Thyroid gland (tissue), 4 donors: ENCODE measurements at places on chromosomes 7 and 10.
A peak's percentile ranks its signal among the peaks of the same experiment; 100 is the strongest.

GRCh38 chr7:101179713-101180112 is 380 bp downstream of the NAT16 start:
- no peak for DNase-seq

DNA sequence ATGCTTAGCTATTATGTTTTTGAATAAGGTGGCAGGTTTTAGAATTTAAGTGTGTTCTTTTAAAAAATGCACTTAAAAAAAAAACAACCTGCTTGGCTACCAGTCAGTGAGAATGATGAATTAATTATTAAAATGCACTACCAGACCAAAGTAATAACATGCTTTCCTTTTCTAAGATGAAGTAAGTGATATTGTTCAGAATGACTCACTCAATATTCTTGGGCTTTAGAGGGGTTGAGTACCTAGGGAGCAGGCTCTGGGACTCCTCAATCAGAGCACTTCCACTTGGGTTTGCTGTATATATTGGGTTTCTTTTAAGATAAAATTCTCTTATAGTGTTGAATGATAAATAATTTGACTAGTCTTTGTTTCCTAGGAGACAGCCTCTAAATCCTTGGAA is 8.6 kb downstream of the STAM start:
- DNase-seq: no peak

- peak; percentile 93 for DNase-seq
Measured at GRCh38 chr7:74501298-74501697, 47.6 kb downstream of the GTF2IRD1 start.

GRCh38 chr10:79068203-79068561 is 584 bp upstream of the ZMIZ1 start:
- DNase-seq: peak; percentile 34

- DNase-seq: no peak
Measured at GRCh38 chr10:25017661-25018060, 1.2 kb downstream of the THNSL1 start.

DNA sequence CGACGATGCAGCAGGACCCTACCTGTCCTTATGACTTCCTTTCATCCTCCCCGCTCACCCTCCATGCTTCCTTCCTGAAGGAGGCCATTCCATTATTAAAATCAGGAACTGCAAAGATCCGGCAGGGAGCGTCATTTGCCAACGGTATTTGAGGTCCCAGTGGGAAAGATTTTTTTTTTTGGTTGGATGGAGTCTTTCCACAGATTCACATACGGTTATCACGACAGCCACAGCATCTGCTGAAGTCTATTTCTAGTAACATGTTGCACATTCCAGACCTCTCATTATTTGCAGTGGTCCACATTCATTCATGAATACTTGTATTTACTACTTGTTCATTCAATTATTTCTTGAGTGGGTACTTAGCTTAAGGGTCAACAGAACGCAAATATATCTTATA is 94.7 kb upstream of the LYZL2 start:
- DNase-seq: no peak

DNA sequence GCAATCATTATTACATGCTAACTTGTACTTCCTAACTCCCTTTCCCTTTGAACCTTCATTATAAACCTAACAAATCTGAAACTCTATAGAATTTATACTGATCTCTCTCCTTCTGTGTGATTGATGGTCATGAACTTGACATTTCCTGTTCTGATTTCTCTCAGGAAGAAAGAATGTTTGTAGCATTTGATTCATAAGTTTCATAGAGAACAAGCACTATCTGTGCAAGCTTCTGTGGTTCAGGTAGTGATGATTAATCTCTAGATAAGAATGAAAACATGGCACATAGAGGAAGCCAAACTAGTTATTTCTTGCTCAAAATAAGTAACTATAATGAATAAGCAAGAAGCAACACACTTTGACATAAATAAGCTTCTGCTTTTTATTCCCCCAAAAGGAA is 34.2 kb downstream of the TFPI2 start:
- no peak for DNase-seq

DNA sequence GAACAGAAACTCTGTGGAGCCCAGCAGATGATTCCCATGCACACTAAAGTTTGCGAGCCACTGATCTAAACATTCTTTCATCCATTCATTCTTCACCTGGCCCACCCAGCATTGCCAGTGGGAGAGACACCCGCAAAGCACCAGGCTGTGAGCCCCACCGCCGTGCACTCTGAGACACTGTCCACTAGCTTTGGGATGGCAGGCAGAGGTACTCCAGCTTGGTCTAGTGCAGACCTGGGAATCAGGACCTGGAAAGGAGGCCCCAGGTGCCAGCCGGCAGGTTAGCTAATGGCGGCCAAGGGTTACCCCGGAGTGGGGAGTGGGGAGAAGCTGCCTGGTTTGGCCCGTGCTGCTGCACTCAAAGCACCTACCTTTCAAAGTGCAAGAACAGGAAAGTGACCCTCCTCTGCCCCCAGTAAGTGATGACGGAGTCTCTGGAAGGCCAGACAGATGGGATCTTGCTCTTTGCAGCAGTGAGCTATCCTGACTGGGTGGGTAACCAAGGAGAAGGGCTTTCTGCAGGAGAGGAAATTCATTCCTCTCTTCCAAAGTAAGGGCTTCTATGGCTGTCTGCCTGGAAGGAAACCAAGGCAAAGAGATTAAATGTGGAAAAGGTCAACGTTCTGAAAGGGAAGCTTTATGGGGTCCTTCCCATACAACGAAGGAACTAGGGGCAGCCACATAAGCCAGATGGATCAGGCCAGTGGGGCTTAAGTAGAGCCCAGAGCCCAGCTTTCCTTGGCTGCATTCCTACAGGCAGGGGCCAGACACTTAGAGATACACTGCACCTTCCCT is 74.2 kb upstream of the LRRC4 start:
- no peak for DNase-seq

GRCh38 chr7:92813390-92814024 is 22.9 kb downstream of the CDK6 start:
- no peak for DNase-seq

GRCh38 chr7:103809229-103809994 is 180.0 kb downstream of the RELN start:
- DNase-seq: no peak

DNA sequence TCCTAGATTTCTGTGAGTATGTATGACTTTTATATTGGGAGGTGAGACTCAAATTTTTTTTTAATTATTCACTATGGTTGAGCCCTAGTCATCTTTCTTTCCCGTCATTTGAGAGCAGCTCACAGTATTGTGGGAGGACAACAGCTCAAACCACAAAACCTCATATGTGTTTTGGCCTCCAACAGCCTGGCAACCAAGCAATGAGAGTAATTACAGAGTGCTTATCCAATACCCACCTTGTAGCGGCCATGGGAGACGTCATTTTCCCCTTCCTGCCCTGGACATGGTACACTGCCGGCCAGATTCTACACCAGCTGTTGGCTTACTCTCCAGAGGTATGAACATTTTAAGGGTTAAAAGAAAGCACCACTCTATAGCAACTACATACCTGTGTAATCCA is 49.1 kb downstream of the DOCK4 start:
- no peak for DNase-seq

DNA sequence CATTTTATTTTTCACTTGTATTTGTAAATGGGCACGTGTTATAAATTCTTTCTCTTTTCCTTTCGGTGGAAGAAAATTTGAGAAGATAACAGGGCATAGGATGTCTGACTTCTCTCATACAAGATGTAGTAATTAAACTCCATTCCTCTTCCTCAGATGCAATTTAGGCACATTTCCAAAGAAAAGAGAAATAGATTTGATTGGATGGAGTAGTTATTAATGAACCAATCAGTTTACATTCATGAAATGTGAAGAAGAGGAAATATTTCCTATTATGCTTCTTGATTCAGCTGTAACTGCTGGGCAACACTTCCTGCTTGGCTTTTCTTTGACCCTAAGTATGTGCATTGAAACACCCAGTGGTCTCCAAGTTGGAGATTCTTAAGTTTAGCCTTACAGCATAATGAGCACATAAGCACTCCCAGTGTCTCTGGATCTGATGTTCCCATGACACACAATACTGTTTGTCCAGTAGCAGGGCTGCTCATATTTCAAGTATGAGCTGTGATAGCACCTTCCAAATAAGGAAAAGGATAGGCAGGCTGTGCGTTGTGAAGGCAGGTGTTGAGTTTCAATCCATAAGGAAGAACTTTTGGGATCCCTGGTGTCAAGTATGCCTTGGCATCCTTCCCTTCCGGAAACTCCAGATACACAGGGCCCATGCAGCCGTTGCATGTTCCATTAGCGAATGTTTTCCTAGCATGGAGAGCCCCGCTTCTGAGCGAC is 33.4 kb upstream of the COBL start:
- no peak for DNase-seq

DNA sequence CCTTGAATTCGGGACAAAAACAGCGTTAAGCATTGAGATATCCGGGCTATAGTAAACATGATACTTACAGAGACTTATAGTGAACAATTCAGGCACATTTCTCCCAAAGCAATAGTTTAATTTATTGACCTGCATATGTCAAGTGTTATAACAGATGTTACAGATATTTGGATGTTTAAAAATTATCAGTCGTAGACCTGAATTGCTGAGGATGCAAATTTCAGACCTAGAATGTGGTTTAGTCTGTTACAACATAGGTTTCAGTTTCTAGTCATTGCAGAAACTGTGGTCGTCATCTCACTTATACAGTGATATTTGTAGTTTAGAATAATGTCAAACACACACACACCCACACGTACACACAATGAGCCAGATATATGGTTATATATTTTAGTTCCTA is 85.2 kb downstream of the VTI1A start:
- no peak for DNase-seq

- DNase-seq: no peak
Measured at GRCh38 chr7:31022726-31023125, 29.4 kb upstream of the ADCYAP1R1 start.

DNA sequence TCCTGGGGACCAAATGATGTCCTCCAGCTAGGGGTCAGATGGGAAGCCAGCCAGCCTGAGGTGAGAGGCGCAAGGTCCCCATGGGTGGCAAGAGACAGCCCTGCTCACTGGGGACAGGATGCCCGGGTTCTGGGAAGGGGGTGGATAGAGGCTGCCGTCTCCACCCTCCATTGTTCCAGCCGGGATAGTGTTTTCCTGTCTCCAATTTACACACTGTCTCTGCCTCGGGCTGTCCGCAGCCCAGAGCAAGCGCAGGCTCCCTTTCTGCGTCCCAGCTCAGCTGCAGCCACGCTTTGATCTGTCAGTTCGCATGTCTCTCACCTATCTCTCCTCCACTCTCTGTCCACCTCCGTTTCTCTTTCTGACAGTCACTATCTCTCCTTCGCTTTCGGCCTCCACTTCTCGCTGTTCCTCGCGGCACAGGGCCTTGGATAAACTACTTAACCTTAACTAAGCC is 2.1 kb downstream of the EPHB4 start:
- DNase-seq: peak; percentile 13

DNA sequence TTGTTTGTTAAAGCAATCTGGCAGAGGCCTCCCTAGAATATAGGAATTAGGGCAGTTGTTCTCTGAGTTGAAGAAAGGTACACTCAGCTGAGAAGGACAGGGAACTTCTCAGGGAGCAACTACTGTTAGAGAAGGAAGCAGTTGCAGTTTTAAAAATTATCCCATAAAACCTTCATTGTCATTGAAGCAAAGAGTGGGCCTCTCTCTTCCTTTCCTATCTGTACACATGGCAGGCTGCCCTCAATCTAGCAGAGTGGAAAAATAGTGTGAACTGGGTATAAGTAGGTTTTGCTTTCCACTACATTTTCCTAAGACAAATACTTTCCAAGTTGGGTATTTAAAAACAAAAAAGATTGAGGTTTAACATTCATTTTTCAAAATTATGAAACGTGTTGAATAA is 236.7 kb upstream of the KLF14 start:
- DNase-seq: no peak

GRCh38 chr10:91149550-91149949 is 70.9 kb upstream of the PCGF5 start:
- DNase-seq: no peak

DNA sequence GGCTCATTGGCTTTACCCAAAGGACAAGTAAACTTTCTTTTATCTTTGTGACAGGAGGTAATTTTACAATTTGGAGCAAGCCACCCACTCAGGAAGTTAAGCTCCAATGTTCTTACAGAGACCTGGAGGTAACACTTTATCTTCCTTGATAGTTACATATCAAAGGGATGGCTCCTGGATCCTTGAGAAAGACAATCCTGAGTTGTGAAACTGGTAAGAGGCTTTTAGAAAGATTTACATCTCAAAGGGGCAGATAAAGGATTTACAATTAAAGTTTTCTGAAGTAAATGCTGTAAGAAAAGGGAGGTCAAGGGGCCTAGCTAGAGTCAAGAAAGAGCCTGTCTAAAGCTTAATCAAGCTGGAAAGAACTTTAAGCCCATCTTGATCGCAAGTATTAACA is 124.4 kb upstream of the ZNF804B start:
- DNase-seq: no peak

GRCh38 chr7:69060516-69060915 is 537.8 kb upstream of the AUTS2 start:
- no peak for DNase-seq

GRCh38 chr10:110364531-110364937 is 59.8 kb upstream of the SMNDC1 start:
- DNase-seq: no peak

DNA sequence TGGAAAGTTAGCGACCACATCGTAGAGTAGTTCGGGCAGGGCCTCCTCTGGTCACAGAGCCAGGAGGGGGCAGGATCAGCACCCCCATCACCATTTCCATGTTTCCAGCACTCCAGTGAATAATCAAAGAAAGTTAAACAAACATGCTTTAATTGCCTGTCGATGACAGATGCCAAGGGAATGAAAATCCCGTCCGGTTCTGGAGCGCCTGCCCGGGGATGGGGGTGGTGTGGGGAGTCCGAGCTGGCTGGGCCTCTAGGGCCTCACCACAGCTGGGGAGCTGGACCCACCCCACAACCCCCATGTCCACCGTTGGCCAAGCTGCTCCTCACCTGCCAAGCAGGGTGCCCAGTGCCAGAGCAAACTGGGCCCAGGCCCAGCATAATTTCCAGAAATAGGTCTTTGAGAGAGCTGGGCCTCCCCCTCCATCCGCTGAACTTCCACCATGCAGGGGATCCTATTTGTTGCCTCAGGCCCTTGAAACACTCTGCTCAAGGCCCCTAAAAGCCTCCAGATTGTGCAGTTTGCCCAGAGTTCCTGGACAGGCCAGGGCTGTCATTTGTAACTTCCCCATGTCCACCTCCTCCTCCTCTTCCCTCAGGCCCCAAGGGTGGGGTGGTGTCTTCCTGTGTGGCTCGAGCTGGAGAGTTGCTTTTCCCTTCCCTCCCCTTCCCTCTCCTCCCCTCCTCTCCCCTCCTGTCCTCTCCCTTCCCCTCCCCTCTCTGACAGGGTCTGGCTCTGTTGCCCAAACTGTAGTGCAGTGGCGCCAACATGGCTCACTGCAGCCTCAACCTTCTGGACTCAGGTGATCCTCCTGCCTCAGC is 101.0 kb downstream of the MYL10 start:
- peak; percentile 74 for DNase-seq

GRCh38 chr7:47297120-47297519 is 284.8 kb downstream of the TNS3 start:
- no peak for DNase-seq

- DNase-seq: no peak
Measured at GRCh38 chr7:24365606-24366005, 81.6 kb downstream of the NPY start.
